ENCODE measurements at places on chromosomes 2 and 18. TPM values are rescaled to one million over a fixed set of nuclear protein-coding genes. Genes with fewer than 3 reads are reported as not detected.

Gene CCL20
- 0.31 TPM for total RNA-seq

Gene CCDC74B
- 0.33 TPM for total RNA-seq

Gene TEX44
- total RNA-seq, result not detected

Gene GALR1
- not detected for total RNA-seq

Gene OSR1
- 8.9 TPM for total RNA-seq

Gene LHCGR
- not detected for total RNA-seq

Gene SLC4A1AP
- total RNA-seq, result 20.9 TPM

GRCh38 chr2:71799013-71799575 is 345.7 kb downstream of the DYSF start:
- no peak for DNase-seq

GRCh38 chr2:25698752-25699151 is 25.4 kb upstream of the DTNB start:
- DNase-seq, result no peak

DNA sequence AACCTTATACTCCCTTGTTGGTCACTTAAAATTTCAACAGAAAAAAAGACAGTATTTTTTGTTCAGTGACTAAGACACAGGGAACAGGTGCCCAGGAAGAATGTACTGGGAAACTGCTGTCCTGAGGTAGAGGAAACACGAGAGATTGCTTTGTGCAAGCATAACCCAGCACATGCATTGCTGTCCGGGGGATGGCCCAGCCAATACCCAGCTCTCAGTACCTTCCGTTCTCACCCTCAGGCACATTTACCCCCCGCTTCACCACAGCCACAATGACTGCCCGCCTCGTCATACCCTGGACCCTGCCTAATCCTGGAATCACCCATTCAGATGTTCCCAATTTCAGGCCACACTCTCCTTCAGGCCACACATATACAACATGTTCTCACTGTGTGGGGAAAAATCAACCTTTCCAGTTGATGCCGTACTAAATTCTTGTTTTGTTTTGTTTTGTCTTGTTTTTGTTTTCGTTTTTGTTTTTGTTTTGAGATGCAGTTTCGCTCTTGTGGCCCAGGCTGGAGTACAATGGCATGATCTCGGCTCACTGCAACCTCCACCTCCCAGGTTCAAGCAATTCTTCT is 140.7 kb downstream of the ESCO1 start:
- no peak for DNase-seq

- DNase-seq, result no peak
These were observed 2.1 kb upstream of the TRABD2A start for GRCh38 chr2:84882775-84883550.

DNA sequence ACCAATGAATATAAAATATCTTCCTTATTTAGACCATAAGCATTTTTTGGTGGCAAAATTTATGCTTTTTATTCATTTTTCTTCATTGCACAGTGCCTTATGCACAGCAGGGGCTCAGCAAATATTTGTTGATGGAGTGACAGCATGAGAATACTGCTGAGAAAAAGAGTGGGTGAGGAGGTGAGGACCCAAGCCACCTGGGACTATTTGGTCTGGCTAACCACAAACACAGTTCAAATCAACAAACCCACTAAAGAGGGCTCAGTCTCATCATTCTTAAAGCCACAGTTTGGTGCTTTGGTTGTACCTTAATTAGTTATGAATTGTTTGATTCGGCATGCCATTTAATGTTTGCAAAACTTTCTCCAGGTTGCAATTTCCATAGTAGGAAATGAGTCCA is 183.5 kb upstream of the ZNF521 start:
- no peak for DNase-seq

DNA sequence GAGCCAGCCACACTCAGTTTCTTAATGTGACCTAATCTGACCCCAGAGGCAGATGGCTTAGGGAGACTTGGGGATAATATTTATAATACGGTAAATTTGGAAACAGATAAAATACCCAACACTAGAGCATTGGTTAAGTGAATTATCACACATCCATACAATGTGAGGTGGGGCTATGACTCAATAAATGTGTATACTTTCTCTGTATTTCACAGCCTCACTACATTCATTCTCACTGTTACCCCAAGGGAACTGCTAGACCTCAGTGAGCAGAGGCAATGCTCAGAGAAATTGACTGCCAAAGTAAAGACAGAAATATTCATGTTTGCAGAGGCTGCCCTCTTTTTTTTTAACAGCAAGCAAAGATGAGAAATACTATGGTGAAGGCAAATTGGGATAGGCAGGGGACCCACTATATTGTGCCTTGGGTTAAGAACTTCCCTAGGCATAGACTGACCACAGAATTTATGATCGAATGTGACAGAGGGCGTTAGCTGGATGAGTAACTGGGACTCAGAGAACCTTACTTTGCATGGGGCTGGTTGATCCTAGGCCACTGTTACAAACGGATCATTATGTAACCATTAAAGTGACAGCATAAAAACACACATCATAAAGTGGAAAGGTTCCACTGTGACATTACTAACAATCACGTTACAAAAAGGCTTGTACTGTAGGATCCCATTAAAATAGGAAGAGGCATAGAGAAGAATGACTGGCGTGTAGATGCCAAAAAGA is 246.0 kb upstream of the LYPD1 start:
- no peak for DNase-seq

GRCh38 chr2:118177884-118178283 is 89.6 kb downstream of the INSIG2 start:
- no peak for DNase-seq

Data from HT-29 (cell line).